ENCODE measurements at places on chromosomes 4 and X.

- no peak for DNase-seq
These were observed 22.4 kb upstream of the SULT1B1 start for GRCh38 chr4:69782651-69783310.

DNA sequence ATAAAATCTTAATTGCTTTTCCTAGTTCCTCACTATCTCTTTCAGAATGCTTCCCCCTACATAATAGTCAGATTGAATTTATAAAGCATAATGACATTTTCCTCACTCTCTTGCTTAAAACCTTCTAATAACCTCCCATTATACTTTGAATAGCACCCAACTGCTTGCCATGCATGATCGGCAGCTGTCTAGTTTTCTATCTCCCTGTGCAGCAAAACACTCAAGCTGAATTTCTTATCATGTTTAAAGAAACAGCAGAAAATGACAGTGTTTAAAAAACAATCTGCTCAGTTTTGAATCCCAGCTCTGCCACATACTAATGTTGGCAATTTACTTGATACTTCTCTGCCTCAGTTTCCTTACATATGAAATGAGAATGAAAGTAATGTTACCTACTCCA lies 947.1 kb upstream of the HS3ST1 start:
- DNase-seq: no peak

DNA sequence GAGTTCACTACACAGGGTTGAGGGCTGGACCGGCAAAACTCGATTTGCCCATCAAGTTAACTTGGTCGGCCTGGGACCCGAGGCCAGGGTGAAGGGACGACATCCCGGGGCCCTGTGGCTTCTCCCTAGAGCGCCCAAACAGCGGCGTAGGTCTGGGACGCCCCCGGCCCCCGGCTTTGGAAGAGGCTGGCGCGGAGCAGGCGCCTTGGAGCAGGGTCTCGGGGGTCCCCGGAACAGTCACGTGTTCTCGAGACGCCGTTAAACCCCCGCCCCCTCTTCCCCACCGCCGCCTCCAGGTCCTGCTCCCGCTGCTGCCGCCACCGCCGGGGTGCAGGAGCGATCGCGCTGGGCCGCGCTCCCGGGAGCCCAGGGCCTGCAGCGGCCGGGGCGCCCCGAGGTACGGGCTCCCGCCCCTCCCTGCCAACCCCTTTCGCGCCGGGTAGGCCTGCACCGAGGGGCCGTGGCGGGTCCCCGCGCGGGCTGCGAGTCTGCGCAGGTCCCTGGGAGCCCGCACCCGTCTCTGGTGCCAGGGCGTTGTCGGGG lies at the start of gene NPY5R:
Gene NPY5R (plus strand): TSS at position 289 of the 543 bp plus-strand sequence. CDS start 6,382 bp downstream, outside the sequence.
- DNase-seq: no peak

DNA sequence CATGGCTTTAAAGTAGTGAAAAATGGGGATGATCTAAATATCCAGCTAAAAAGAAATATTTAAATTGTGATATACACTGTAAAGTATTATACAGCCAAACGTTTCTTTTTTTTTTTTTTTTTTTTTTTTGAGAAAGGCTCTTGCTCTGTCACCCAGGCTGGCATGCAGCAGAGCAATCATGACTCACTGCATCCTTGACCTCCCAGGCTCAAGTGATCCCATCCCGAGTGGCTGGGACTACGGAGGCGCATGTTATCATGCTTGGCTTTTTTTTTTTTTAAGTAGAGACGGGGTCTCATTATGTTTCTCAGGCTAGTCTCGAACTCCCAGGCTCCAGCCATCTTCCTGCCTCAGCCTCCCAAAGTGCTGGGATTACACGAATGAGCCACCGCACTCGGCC lies 17.1 kb downstream of the SMIM14 start:
- DNase-seq: no peak

GRCh38 chr4:8117278-8117682 lies 41.3 kb downstream of the ABLIM2 start:
- DNase-seq: no peak

- DNase-seq: no peak
These were observed 224.7 kb downstream of the RBMX2 start for GRCh38 chrX:130626521-130626920.

GRCh38 chr4:170102426-170102825 lies 12.7 kb upstream of the AADAT start:
- no peak for DNase-seq

DNA sequence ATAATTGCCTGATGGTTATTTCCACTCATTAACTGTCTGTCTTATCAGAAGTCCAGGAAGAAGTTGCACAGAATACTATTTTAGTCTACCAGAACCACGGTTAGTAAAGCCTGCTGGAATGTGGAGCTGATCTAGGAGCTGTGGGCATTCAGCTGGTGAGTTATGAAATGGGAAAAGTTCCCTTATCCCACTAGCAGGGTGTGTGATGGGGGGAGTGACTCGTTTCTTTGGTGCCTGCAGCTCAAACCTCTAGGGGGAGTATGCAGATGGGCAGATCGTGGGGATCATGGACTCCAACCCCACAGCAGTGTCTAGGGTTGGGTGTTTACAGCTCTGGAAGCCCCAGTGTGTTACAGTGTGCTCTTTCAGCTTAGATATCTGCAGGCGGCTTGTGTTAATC lies 305.7 kb upstream of the BOD1L1 start:
- DNase-seq: no peak

- DNase-seq: no peak
These were observed 12.6 kb downstream of the C4orf54 start for GRCh38 chr4:99645036-99645435.

- DNase-seq: no peak
These were observed 21.0 kb downstream of the MAN2B2 start for GRCh38 chr4:6595897-6596537.

DNA sequence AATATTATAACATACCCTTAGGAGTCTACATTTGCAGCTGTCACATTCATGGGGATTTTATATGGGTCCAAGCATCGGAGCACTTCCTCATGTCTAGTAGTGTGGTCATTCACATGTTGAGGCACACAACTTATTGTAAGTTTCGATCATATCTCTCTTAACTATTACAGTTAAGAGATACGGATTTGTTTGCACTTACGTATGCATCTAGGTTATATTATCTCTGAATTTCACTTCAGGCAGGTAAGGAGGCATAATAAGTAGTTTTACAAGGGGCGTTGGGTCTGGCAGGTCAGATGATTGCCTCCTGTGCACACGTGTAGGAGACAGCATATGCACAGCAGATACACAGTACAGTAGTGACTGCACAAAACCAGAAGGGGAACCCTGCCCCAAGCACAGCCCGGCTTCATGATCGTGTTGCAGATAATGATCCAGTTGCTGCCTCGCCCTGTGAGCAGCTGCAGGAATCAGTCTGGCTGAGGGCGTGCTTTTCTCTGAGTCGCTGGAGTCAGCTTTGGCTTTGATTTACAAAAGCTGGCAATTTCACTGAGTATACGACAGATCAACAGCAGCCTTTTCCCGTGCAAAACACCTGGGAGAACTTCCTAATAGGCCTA lies 302.9 kb upstream of the GATB start:
- no peak for DNase-seq

DNA sequence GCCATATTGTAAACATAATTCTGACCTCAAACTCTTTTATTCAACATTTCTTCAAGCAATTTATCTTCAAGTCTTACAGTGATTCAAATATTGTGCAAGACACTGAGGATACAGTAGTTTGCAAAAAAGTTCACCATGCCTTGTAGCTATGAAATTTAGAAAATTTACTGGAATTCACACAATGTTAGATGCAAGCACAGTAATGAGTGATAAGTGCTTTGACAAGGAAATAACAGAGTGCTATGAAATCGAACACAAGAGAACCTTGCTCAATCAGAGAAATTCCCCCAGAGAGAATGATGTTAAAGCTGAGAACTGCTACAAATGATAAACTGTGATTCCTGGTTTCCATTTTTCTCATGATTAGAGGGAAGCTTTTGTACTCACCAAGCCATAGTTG lies 952.9 kb downstream of the FAT4 start:
- no peak for DNase-seq

DNA sequence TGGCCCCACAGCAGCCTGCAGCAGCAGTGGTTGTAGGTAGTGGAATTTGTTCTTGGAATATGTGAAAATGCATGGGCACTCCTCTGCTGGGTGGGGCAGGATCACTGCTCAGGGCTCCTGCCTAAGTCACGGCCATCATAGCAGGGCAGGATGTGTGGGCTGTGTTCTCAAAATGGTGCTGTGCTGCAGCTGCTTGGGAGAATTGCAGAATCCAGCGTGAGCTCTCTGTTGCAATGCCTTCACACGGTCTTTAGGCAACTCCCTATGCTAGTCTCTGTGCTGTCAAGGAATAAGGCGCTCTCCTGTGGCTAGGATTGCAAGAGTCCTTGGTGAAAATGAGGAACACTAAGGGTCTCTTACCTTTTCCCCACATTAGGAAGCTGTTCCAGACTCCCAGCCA lies 42.9 kb downstream of the F8 start:
- DNase-seq: no peak

GRCh38 chr4:188363196-188363595 lies 224.0 kb downstream of the TRIML1 start:
- no peak for DNase-seq

All from stimulated activated CD8-positive, alpha-beta memory T cell treated with anti-CD3 and anti-CD28 coated beads, Interleukin-15, amount 100 ng/mL, for 1 hour (primary cell).